ENCODE measurements at places on chromosomes 7 and 10.

DNA sequence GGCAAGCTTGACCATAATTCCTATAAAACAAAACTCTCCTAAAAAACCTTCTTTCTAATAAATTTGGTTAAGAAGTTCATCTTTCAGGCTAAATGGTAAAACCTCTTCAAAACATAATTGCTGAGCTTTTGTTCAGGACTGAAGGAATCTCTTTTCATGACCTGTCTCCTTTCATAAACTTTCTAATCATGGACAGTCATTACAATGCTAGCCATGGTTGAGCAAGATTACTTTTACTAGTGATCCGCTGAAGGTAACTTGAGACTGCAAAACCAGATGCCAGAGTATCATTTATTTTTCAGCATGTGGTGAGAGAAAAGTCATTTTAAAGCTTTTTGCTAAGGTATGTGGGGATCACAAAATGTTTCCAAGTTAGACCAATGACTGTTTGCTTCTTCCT lies 186.4 kb upstream of the RHOBTB1 start:
- DNase-seq, result no peak

DNA sequence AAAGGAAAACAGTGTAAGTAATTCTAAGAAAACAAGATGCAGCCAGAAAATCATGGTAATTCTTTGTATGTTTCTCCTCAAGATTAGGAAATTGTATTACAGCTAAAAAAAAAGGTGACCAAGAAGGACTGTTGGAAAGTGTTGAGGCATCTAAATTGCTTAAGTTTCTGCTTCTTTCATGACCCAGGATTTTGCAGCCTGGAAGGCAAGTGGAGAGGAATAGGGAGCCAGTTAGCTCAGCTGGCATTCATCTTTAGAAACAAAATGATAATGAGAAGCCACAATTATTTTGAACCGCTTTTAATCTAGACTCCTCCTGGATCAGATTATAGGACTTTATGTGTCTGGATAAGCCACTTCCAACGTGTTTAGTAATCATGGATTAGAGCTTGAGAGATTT lies 56.8 kb upstream of the TMEM229A start:
- no peak for DNase-seq

GRCh38 chr10:71523756-71524155 lies 127.0 kb downstream of the CDH23 start:
- DNase-seq, result no peak

DNA sequence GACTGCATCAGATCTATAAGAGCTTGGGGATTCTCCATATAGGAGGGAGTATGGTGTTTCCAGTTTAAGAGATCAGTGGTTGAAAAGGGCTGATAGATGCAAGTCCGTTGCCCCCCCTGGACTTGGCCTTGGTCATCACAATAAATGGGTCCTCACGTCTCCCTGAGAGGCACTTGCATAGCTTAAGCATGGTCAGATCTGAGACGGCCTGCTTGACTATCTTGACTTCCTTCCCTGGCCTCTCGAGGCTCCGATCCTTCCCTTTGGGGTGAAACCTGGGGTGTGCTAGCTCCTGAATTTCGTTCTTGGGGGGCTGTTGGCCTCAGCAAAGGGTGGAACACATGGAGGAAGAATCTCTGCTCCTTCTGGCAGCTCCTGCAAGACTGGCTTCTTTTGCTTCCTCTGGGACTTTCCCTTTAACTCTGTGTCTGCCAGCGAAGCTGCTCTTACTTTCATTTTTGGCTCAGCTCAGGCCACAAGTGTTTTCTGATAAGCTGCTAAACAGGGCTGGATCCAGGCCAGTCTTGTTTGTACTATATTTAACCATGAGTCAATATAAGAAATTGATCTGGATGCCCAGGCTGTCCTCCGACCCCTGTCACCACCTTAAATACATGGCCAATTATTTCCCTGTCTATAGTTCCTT lies 11.2 kb upstream of the ZNF485 start:
- DNase-seq, result peak; percentile 48

DNA sequence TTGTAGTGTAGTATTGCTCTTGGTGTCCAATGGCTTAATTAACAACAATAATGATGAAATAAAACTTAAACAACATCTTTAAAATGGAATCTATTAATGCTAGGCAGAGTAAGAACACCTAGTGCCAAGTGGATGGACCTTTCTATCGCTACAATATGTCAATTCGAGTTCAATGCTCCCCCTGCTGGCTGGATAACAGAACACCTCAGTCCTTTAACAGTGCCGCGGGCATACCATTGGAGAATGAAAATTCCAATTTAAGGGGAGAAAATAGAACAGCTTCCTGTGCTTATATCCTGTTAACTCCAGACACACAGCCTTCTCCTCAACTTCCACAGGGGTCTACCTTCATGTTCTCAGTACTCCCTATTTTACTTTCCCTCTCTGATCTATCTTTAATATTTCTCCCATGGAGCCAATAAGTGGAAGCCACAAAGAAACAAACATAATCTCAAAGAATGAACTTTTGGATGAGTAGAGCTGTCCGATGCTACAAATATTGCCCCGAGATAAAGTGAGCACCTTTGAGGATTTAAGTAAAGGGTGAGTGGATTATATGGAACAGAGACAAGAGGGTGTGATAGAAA lies 41.4 kb downstream of the COL1A2 start:
- peak; percentile 15 for DNase-seq

- DNase-seq, result no peak
Measured at GRCh38 chr7:1918063-1918645, 248.1 kb downstream of the ELFN1 start.

DNA sequence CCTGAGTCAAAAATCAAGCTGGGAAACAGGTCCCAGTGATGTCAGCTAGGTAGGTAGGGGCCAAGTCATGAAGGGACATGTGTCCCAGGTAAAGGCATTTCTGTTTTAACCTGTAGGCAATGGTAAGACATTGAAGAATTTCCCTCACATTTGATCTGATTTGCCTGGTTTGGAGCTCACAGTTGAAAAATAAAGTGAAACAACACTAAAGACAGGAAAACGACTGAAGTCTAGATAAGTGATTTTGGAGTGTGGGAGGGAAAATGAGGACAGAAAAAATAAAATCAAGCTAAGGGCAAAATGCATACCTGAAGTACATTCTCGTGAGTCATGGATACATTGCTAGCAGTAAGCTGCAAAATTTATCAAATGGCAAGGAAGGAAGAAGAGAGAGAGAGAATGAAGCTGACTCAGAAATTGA lies 169.9 kb downstream of the SKIDA1 start:
- DNase-seq, result no peak

DNA sequence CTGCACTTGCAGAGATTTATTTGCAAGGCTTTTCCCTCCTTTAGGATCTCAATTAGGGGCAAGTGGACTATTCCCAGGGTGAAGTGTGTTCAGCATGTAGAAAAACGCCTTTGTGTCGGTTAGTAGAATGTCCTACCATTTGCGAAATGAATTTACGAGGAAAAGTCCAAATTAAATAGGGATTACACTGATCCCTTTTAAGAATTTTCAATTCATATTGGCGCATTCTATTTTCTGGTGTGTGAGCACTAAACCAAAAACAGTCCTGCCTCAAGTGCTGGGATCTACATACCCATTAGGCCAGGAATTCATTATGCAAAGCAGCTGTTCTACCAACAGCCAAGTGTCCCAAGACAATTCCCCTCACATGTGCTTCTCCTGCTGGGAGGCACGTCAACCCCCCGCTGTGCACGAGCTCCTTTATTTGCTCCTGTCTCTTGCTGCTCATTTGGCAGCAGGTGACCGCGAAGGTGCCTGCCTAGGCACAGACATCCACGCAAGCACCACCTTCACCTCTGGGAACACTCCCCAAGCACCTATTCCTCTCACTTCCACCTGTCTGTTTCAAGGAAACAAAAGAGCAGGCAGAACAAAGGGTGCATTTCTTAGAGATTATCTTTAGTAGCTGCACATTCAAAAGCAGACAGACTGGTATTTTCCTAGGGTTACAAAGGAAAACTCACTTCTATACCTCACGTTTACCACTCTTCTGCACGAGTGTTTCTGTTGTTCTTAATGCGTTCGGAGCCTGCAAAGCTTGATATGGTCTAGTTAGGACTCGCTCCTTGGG lies 134.6 kb upstream of the FGFR2 start:
- DNase-seq, result no peak

- DNase-seq, result no peak
Measured at GRCh38 chr10:131776496-131776895, 124.3 kb upstream of the PPP2R2D start.

DNA sequence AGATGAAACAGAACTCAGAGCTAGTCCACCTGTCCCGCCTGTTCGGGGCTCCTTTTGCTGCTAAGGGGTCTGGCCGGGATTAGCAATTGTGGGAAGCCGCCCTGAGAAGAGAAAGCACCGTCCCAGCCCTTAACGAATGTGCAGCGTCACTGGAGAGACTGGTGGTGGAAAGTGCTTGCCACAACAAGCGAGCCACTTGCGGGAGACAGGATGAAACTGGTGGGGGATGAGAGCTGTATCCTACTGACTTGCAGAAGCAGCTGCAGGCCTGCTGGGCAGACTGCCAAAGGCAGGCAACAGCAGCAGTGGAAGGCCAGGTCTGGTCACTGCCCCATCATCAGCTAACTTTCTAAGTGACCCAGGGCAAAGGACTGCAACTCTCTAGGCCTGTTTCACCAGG lies 95.4 kb downstream of the FAM53B start:
- no peak for DNase-seq

GRCh38 chr7:93858857-93859256 lies 31.7 kb downstream of the TFPI2 start:
- DNase-seq, result no peak

DNA sequence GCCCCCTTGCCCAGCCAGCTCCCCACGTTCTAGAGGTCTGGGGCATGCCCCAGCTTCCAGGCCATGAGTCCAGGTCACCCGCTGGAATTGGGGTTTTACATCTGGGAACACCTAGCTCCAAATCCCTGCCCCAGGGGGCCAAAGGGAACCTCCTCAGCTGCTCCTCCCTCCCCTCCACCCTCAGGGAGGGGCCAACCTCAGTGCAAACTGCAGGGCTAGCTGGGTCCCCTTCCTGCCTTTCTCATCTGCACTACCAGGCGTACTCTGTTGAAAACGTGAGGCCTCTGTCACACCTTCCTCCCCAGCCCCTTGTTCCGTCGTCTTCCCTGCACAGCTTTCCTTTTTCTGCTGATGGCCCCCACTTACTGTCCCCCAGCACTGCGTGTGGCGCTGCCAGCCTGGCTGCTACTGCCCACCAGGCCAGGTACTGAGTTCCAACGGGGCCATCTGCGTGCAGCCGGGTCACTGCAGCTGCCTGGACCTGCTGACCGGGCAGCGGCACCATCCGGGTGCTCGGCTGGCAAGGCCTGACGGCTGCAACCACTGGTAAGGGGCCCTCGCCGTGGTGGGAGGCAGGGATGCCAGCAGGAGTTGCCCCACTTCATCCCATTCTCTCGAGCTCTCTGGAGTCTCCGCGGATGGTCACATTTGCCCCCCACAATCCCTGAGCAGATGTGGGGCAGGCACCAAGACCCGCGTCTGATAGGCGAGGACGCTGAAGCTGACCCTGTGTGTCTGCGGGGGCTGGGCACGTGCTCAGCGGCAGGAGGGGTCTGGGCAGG lies 24.7 kb upstream of the ZNF862 start:
- DNase-seq, result no peak

DNA sequence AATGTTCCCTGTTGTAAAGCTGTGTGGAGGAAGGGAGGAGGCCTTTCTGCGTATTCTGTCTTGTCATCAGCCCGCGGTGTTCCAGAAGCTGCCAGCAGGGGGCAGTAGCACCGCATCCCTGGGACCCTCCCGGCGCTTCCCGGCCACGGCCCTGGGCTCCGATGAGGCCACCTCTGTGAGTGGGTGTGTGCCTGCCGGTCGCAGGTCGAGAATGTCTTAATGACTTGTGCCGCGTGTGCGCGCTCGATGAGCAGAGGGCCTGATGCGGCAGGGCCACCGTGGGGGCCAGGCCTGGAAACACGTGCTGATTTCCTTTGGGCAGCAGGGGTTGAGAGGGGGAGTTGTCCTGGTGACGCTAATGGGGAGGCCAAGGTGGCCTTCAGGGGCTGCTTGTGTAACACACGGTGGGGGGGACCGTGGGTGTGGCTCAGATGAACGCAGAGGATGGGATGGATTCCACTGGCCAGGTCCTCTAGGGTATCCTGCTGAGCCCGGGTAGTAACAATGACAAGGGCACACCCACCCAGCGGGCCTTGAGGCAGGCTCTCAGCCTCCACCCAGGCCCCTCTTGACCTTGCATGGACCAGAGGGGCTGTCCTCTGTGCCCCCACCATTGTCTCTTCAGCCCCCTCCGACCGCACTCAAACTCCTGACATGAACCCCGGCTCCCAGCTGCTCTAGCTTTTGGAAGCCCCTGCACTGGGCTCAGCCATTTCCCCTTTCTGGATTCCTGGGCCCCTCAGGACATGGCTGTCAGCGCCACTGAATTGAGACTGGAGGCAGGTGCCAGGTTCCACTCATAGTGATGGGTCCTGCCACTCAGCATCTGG lies 135.9 kb upstream of the PODXL start:
- DNase-seq, result no peak
